G401 (cell line): ENCODE measurements at places on chromosomes 6 and 20. TPM values are rescaled to one million over a fixed set of nuclear protein-coding genes. Genes with fewer than 3 reads are reported as not detected.

DNA sequence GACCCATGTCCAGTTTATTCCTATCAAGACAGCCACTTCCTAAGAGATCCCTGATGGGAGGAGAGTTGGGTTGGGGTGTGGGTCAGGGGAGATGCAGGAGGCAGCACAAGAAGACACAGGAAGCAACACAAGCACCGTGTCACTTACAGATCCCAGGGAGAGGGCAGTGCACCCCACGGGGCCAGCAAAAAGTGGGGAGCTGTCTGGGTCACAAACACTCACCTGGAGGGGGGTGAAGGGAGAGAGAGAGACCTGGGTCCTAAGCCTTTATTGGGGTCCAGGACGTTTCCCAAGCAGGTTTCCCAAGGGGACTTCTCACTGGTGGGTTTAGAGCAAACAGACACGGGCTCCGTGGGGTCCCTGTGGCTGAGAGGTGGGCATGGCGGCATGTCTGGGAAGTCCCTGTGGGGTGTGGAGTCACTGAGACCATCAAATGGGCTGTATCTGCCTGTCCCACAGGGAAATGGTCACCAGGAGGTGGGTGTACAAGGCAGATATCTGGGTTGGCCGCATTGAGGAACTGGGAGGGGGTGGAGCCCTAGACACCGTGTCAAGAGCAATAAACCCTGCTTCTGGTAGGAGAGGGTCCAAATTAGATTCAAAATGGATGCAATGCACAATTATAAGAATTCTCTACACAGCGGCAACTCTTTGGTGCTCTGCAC, 1.6 kb upstream of the CD93 start:
- DNase-seq, result no peak

DNA sequence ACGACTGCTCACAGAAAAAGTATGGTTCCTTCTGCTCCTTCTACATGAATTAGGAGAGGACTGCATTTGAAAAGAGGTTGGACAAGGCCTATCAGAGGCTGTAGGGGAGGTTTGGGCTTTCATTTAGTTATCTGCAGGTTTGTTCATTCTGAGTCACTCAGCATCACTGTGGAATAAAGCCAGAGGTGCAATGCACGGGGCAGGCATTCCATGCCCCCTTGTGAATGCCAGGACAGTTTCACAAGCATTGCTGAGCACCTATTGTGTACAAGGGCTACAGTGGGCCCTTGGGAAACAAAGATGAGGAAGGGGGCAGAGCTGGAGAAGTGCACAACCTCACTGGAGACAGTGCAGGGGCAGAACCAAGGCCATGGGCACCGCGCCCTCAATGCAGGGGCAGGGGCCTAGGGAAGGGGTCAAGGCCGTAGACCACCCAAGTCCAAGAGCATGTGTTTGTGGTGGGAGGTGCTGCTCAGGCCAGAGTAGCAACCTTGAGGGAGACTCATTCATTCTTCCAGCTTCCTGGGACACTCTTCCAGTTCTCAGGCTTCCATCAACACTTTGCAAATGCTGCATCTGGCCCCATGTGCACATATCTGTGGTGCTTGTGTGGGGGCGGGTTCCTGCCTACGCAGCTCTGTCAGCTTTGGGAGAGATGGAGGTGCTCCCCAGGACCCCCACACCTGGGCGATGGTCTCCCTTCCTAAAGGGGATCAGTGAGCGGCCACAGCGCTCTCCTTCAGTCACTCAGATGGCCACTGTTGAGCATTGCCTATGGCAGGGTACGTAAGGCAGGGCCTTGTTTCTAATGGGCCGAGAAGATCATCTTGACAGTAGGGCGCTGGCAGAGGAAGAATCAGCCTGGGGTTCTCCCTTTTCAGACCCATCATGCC, 204.5 kb downstream of the SYNDIG1 start:
- DNase-seq, result no peak

GRCh38 chr20:61765871-61766654, 299.6 kb downstream of the TAF4 start:
- no peak for DNase-seq

DNA sequence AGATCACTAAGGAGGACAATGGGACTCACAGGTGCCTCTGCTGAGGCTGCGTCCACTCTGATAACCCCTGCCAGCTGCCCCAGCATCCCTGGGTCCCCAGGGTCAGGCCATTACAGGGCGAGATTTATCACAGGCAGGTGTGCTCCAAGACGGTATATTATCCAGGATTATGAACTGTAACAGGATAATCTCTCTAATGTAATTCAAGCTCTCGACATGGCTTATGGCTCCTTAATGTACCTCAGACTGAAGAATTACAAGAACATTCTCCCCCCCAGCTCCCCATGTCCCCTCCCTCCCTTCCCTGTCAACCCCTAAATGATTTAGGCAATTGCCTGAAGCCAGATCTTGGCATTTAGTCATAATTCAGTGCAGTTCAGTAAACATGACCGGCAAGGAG, 86.8 kb downstream of the NCR2 start:
- no peak for DNase-seq

DNA sequence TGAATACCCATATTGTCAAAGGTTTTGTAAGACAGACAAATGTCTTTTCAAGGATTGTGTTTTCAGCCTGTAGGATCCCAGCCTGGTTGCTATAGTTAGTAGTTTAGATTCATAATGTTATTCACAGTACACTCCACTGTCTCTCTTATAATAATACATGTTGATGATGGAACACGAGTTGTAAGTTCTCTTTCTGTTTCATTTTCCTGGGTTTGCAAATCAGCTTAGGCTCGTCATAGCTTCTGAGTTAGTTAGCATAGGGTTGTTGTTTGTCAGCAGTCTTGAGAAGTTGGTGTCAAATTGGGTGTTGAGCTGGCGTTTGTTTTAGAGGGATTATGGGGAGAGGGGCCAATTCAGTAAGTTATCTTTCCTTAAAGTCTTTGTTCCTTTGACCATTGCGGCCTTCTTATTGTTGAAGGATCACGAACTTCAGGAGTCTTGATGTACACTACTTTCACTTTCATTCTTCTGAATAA, 45.8 kb downstream of the QKI start:
- DNase-seq, result no peak

Gene BEND3
- 4.7 and 6.9 TPM in 2 replicates for total RNA-seq
